Non-pigmented ciliary epithelial cell (primary cell): ENCODE measurements at places on chromosomes 11 and 22.

GRCh38 chr11:5581014-5581413 lies 337 bp downstream of the OR52B6 start:
- DNase-seq: no peak

- DNase-seq: no peak
Observed at GRCh38 chr22:34333285-34333684, 413.0 kb upstream of the LARGE1 start.

DNA sequence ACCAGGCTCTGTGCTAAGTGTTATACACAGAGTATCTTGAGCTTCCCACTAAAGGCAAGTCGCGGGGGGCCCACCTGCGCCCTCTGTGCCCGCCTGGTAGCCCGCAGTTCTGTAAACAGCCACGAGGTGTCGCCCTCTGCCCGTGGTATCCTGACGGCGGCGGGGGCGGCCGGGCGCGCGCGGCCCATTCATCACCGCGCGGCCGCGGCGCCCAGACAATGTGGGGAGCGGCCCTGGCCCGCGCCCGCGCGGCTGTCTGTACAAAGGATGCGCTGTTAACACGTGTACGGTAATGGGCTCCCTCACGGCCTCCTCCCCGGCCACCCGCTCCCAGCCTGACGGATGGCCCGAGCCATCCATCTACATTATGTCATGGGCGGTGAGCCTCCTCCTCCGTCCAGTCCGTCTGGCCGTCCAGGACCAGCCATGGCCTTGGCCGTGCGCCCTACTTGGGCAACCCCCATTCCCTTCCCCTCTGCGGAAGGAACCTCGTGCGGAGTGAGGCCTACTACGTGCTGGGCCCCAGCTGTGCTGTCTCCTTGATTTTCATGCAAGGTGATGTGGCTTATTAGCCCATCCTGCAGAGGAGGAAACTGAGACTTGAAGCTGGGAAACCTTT lies 99.4 kb downstream of the MIAT start:
- no peak for DNase-seq

GRCh38 chr11:117199053-117199915 lies at the start of gene TAGLN:
Gene TAGLN, plus strand, starts transcription at chr11:117199370. Its CDS starts 3,644 bp downstream, at chr11:117203014.
- peak; percentile 84 for DNase-seq

GRCh38 chr11:10338287-10338686 lies 33.4 kb downstream of the ADM start:
- no peak for DNase-seq

DNA sequence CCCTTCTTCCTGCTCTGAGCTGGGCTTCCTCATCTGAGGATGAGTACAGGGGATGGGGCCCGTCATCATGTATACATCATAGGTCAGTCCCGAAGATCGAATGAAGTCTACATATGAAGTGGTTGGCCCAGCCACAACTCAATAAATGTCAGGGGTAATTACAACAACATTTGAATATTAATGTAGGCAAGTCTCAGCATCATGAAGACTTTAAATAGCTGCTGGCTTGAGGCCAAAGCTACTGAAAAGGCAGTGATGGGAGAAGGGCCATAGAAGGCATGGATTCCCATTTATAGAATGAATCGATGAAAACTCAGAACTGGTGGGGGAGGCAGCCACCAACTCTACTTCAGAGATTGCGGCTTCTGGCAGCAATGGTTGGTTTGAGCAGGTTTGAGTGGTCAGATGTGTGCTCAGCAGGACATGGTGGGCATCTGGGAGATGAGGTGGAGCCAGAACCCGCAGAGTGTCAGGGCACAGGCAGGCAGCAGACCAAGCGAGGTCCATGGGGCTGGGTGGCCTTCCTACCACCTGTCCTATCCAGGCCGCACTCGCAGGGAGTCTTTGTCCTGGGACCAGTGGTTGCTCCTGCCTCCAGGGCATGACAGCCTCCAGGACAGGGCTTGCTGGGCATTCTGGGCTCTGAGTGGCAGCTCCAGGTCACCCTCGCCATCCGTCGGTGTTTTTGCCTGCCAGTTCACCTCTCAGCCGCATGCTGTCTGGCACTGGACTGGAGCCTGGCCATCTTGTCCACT lies 919.1 kb downstream of the TBC1D22A start:
- no peak for DNase-seq

GRCh38 chr22:32417906-32418305 lies 5.9 kb upstream of the RTCB start:
- DNase-seq: no peak

- no peak for DNase-seq
Observed at GRCh38 chr22:20439556-20439927, 1.9 kb upstream of the SCARF2 start.

- no peak for DNase-seq
Observed at GRCh38 chr11:79897896-79898295, 457.1 kb upstream of the TENM4 start.

DNA sequence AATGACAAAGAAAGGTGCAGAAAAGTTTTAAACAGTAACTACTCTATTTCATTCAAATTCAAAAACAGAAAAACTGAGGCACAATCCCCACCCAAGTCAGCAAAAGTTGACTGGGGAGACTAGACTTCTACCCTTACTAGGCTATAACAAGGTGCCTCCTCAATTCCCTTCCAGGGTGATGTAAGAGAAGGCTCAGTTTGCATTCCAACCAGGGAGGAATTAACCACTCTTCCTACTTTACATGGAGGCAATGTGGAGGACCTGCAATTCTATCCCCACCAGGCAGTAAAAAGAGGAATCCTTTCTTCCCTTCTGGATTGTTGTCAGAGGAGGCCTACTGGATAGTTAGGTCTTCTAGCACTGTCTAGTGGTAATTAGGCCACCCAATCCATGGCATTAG lies 26.1 kb downstream of the TYR start:
- no peak for DNase-seq

DNA sequence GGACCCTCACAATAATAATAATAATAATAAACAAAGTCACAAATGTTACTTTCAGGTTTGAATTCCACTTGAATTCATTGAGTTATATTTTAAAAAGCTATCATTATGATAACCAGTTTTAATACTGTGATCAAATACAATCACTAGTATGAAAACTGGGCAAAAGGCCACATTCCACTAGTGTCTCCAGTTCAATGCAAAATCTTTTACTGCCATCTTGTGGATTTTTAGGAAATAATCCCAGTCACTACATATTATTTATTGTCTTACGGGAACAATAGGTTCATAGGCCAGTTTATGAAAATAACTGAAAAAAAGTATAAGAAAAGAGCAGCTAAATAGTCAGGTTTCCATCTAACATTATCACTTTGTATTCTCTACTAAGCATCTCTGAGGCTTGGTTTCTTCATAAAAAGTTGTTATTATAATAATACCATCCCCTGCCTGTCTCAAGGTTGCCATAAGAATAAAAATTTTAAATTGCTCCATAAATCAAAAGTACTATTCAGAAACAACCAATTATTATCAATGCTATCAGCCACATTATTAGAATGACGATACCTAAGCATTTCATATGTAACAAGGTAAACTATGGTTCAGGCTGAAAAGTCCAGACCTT lies 533.9 kb upstream of the CCDC90B start:
- peak; percentile 50 for DNase-seq

- no peak for DNase-seq
Observed at GRCh38 chr11:61186504-61186903, 16.8 kb upstream of the PGA3 start.

GRCh38 chr22:43313244-43313889 lies 29.8 kb downstream of the SCUBE1 start:
- no peak for DNase-seq

DNA sequence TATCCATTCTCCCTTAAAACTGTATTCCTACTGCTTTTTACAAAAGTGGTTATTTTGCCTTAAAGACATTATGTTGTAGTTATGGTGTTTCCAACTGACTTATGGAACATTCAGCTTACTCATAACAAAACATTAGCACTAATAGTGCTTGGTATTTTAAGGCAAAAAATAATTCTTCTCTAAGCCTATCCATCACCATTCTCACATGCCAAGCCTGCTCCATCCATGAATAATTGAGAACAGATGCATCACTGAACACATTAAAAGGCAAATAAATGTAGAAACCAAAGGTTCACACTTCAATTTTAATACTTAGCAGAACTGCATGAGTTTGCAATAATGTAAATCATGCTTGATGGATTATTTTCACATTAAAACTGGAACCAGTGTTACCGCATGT lies 42.3 kb upstream of the DDI1 start:
- no peak for DNase-seq
